ENCODE measurements at places on chromosomes 2 and 18.

- DNase-seq = no peak
These were observed 47.9 kb upstream of the B3GNT7 start for GRCh38 chr2:231347638-231348037.

DNA sequence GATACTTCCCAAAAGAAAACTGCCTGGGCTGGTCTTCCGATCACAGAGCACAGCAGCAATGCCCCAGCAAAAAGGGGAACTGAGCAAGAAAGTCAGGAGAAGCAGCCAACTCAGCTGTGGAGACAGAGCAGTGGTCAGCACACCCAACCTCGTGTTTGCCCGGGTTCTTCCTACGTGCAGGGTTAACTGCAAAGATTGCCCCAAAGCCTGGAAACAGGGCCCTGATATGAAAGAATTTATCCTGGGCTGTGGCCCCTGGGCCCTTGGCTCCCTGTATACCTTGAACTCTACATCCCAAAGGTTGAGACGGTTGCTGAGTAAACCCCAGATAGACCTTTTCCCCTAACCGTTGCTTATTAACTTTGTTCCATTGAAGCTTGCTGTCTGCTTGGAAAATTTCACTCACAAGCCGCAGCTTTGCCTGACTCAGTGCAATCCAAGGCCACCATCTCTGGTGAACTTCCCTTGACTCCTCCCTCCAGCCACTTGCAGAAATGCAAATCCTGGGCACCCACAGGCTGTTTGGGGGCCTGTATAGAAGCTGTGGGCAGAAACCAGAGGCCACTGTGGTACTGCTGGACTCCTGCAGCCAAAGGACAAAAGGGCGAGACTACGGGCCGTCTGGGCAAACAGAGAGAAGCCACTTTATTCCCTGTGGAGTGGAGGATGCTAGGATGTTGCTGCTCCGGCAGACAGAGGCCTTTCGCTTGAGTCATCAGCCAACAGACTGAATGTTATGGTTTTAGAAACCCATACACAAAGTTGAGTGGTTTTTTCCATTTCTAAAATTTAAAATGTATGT, 18.2 kb downstream of the NRP2 start:
- no peak for DNase-seq

GRCh38 chr2:10392951-10393639, 55.0 kb downstream of the ODC1 start:
- DNase-seq = no peak

GRCh38 chr2:218746960-218747359, 35.0 kb upstream of the CYP27A1 start:
- no peak for DNase-seq

Data from upper lobe of left lung (tissue), 6 donors.